ENCODE measurements at places on chromosomes 6 and 20.

- DNase-seq, result no peak
Observed at GRCh38 chr6:170188571-170189001, 102.3 kb downstream of the DLL1 start.

GRCh38 chr6:151051164-151051563 is 185.7 kb downstream of the MTHFD1L start:
- DNase-seq, result no peak

DNA sequence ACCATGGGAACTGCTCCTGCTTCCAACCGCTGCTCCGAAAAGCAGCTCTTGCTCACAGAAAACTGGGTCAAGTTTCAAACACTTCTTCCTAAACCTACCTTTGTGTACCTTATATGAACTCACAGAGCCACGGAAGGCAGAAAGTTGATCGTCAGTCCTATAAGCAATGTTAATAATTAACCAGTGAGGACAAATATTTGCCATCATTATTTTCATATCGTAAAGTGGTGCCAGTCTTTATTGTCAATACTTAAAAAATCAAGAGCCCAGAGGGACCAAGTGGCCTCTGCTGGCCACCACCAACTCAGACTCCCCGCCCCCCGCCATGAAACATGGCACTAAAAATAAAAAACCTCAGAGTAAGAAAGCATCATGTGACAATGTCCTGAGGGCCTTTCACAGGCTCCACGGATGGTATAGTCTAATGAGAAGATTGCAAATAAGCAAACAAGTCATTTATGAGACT is 9.1 kb upstream of the PBOV1 start:
- no peak for DNase-seq

DNA sequence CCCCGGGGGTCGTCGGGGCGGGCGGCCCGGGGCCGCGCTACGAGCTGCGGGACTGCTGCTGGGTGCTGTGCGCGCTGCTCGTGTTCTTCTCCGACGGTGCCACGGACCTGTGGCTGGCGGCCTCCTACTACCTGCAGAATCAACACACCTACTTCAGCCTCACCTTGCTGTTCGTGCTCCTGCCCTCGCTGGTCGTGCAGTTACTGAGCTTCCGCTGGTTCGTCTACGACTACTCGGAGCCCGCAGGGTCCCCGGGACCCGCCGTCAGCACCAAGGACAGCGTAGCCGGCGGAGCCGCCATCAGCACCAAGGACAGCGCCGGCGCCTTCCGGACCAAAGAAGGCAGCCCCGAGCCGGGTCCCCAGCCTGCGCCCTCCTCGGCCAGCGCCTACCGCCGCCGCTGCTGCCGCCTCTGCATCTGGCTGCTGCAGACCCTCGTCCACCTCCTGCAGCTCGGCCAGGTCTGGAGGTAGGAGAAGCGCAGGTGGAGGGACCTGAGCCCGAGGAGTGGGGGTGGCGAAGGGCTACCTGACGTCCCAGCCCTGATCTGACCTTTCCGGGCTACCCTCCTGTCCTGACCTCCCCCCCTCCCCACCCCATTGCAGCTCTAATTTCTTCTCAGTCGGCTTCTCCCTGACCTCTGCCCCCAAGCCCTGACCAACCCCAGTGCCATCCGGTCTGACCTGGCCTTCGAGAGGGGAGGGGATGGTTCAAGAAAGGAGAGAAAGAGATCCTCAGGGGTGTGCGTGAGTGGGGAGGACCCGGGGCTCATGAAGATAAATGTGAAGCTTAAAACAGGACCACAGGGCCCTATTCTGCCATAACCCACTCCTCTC is 558 bp downstream of the XKR7 start:
- peak; percentile 64 for DNase-seq

DNA sequence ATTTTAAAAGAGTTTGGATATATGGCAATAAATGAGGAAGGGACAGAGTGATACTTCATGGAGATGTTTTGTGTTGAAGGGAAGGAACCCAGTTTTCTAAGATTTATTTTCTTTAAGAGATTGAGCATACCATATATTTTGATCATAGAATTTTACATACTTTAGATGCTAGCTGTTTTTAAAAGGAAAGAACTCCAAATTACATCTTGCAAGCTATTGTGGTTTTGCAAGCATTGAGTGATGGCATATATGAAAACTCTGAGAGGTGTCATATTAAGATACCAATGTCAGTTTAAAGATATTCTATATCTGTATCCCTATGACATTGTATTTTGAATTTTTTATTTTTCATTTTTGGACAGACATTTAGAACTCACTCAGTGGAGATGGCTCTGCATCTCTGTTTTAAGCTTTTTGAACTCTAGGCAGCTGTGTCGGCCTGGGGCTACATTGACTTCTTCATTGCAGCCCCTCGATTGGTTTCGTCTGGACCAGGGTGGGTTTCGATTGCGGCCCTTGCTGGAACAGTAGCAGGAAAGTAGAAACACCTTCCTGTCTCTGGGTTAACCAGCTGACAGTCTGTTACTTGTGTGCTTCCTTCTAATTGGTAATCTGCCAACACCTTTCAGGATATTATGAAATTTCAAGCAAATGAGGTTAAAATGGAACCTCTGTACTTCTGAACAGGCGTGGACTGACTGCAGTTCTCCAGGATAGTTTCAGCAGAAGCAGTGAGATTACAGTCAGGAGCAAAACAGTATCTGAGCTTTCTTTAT is 14.0 kb downstream of the IGF2R start:
- DNase-seq, result no peak

GRCh38 chr6:86016567-86016966 is 373.9 kb upstream of the SYNCRIP start:
- DNase-seq, result no peak

- DNase-seq, result no peak
Observed at GRCh38 chr6:167907837-167908681, 81.3 kb downstream of the AFDN start.

- no peak for DNase-seq
Observed at GRCh38 chr20:49569411-49570115, 1.6 kb upstream of the PTGIS start.

GRCh38 chr6:73329201-73329600 is 24.9 kb downstream of the DPPA5 start:
- DNase-seq, result no peak

DNA sequence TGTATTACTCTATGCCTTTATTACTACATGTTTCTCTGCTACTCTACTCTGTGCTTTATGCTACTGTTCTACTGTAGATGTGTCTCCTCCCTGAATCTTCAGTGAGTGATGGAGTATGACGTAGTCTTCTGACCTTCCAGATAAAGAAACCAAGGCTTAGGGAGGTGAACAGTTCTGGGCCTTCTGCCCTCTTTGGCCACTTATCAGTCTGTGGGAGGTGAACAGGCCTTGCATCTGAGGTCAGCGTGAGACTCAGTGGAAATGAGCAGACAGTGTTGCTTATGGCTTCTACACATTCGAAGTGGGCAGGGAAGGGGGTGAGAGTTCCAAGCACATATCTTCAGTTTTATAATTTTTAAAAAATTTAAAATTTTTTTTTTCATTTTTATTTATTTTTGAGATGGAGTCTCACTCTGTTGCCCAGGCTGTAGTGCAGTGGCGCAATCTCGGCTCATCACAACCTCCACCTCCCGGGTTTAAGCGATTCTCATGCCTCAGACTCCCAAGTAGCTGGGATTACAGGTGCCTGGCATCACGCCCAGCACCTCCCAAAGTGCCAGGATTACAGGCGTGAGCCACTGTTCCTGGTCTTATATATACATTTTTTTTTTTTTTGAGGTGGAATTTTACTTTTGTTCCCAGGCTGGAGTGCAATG is 24.2 kb downstream of the MYBL2 start:
- no peak for DNase-seq

DNA sequence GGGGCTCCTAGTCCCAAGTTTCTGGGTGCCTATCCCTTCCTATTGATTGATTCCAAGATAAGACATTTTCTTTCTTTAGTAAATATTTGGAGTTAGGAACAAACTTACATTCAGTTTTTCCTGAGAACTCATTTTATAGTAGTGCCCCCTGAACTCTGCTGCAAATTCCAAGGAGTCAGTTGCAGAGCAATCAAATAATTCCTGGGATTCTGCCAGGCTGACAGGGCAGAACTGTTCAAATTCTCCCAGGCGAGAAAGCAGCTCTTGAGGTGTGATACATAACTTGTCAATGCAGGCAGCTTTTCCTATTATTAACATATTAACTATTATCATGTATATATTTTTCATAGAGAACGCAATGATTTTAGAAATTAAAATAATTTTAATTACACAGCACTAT is 15.9 kb upstream of the ZBTB24 start:
- DNase-seq, result no peak

GRCh38 chr20:37366743-37367142 is 20.8 kb downstream of the SRC start:
- DNase-seq, result no peak

DNA sequence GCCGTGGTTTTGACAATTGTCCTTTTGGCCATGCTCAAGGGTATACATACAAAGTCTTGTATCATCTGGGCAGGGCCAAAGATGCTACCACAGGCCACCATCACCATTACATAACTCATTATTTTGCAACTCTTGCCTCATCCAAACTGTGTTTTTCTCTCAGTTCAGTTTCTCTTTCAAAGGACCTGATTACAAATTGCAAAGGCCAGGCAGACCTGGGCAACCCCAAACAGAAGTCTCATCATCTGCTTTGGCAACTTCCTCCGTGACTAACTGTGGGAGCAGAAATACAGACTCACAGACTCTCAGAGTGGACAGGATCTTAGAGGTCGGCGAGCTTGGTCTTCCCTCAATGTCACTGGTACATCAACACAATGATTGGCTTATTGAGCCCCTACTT is 117.8 kb upstream of the NEDD9 start:
- DNase-seq, result no peak

DNA sequence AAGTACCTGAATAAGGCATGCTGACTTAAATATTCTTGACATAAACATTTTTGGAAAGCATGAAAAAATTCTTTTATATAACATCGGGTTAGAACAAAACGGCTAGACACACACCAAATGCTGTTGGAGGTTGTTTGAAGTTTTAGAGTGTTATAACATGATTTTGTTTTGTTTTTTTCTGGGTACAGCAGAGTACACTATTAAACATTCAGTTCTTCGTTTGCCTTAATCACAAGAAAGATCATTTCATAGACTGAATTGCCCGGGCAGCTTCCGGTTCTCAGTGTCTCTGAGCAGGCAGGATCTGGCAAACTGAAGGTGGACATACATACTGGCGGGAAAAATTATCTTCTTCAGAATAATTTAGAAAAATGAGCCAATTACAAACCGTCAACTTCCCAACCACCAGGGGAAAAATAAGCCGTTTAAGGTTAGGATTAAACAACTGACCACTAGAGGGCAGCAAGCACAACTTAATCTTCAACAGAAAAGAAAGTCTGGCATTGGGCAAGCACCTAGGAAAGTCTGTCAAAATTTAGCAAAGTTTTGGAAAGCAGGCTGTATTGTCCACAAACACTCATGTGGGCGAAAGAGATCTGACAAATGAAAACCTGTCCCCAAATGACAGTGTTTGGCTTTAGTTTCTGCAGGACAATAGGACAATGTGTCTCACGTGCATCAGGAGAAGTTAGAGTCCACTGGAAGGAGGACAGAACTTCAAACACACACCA is 15.0 kb downstream of the ZNF217 start:
- peak; percentile 85 for DNase-seq

GRCh38 chr20:7428946-7429345 is 511.3 kb downstream of the HAO1 start:
- no peak for DNase-seq

- DNase-seq, result no peak
Observed at GRCh38 chr6:46135176-46135575, 5.4 kb downstream of the ENPP4 start.

DNA sequence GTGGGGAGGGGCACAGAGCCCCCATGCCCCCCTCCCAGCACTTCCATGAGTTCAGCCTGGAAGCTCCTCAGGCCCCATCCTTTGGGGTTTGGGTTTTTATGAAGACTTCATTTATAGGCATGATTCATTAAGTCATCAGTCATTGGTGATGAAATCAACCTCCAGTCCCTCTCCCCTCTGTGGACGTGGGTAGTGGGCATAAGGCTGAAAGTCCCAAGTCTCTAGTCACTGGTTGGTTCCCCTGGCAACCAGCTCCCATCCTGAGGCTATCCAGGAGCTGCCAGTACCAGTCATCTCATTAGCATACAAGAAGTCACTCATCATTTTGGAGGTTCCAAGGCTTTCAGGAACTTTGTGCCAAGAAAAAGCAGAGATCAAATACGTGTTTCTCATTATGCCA is 9.2 kb downstream of the TGM3 start:
- no peak for DNase-seq

GRCh38 chr6:91181416-91181815 is 594.5 kb upstream of the MAP3K7 start:
- DNase-seq, result no peak

DNA sequence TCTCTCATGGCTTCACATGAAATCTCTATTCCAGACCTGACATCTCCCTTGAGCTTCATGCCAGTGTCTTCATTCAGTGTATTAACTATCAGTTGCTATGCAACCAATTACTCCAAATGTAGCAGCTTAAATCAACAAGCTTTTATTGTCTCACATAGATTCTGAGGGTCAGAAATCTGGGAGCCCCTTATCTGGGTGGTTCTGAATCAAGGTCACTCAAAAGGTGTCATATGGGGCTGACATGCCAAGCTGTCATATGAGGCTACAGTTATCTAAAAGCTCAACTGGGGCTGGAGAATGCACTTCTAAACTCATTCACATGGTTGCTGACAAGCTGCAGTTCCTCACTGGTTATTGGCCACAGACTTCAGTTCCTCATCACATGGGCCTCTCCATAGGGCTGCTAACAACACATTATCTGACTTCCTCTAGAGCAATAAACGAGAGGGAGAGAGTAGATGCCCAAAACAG is 7.3 kb upstream of the CGA start:
- DNase-seq, result no peak

DNA sequence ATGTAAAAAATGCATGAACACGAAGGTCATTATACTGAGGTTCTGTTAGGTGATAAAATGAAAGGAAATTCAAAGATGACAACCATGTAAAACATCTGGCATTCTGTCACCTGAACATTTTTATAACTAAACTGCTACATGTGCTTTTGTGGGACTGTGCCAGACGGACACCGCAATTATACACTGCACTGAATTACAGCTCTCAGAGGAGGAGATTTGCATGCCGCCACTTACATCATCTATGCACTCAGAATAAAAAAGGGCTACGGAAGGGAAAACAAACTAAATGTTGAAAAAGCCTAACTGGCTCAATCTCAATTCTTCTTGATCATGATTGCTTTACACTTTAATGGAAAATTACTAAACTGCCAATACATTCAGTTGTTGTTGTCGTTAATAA is 614.0 kb upstream of the EYS start:
- no peak for DNase-seq

GRCh38 chr6:28765978-28766351 is 157.8 kb downstream of the TRIM27 start:
- no peak for DNase-seq

- DNase-seq, result no peak
Observed at GRCh38 chr6:39428816-39429215, 106.3 kb upstream of the KCNK16 start.

DNA sequence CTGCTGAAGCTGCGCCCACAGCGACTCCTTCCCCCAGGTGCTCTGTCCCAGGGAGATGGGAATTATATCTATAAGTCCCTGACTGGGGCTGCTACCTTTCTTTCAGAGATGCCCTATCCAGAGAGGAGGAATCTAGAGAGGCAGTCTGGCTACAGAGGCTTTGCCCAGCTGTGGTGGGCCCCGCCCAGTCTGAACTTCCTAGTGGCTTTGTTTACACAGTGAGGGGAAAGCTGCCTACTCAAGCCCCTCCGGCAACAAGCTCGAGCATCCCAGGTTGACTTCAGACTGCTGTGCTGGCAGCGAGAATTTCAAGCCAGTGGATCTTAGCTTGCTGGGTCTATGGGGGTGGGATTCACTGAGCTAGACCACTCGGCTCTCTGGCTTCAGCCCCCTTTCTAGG is 152.5 kb upstream of the MAP3K7 start:
- no peak for DNase-seq

- DNase-seq, result no peak
Observed at GRCh38 chr6:157645201-157645795, 177.7 kb upstream of the SNX9 start.
